ENCODE measurements at places on chromosomes 5 and 9.

GRCh38 chr5:154038261-154038706 is 426 bp downstream of the FAM114A2 start:
- ATAC-seq, result peak; percentile 52

DNA sequence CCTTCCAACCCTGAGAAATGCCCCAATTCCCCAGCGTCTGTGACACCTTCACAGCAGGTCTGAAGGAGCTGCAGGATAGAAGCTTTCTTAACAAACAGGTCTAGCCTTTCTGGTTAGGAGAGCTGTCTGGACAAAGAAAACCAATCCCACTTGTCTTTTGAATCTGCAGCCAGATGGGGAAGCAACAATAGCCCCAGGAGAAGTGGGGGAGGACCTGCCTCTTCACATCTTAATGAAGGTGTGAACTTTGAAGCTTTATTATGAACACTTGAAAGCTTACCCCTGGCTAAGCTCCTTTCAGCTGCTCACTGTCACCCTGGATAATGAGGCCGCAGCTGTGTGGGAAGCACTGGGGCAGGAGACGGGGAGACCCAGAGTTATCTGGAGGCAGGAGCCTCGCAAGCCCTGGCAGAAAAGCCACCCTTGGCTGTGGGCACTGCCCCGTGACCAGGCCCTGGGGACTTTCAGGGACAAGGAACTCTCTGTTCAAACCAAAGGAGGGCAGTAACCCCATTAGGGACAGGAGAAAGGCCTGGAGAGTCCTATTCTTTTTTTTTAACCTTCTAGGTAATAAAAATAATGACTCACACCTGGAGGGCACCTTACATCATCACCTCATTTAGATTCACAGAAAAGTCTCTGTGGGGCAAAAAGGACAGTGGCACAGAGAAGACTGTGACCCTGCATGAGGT is 151.8 kb upstream of the RAD23B start:
- no peak for ATAC-seq

DNA sequence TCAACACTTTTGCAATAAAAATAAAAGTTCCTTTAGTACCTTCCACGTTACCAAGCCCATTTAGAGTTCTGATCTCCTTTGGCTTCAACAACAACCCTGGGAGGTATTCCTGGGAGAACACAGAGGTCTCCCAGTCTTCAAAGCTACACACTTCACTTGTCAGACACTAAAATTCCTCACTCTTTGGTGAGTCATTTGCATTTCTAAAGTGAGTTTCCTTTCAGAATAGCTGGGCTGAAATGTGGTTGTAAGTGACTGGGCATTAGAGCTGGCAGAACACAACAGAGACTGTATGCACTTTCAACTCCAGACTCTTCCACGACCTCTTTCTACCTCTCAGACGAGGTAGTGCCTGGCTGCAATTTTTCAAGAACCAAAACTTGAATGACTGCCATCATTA is 11.5 kb upstream of the F2RL1 start:
- no peak for ATAC-seq

- no peak for ATAC-seq
Measured at GRCh38 chr5:155307229-155307628, 293.7 kb downstream of the KIF4B start.

DNA sequence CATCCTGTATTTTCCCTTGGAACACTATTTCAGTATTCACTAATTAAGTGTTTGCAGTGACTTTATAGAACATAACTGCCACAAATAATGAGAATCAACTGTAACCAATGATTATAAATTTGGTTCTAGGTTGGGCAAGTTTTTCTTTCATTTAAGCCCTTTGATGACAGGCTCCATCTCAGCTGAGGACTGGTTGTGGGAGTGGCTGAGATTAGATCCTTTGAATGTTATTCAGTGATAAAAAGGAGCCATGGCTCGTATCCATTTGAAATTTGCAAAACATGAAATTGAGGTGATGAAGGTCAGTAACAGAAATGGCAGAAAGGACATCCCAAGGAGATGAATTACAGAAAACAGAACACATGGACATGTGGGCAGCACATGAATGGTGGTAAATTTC is 138.1 kb upstream of the PCA3 start:
- no peak for ATAC-seq

DNA sequence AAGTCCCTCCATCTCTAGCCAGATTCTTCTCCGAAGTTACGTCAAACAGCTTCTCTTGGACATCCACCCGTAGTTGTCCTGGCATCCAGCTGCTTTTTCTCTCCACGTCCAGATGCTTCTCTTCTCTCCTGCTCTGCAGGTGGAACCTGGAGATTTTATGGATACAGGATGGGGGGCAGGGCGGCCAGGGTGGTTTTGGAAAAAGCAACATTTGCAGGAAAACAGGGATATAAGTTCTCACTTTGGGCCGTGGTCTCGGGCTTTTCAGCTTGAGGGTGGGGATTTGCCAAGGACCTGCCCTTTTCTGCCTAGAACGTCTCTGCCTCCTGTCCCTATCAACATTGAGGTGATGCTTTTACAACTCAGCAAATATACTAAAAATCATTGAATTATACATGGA is 1941.6 kb upstream of the C9orf72 start:
- ATAC-seq, result no peak

- no peak for ATAC-seq
Measured at GRCh38 chr5:148831590-148832565, 5.5 kb downstream of the ADRB2 start.

DNA sequence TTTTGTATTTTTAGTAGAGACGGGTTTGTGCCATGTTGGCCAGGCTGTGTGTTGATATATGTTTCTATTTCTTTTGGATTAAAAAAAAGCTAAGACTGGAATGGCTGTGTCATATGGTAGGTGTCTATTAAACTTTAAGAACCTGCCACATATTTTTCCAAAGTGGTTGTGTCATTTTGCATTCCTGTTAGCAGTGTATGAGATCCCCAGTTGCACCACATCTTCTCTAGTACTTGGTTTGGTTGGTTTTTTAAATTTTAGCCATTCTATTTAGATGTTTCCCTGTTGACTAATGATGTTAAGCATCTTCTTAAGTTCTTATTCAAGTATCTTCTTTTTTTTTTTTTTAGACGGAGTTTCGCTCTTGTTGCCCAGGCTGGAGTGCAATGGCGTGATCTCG is 36.2 kb upstream of the MEGF9 start:
- no peak for ATAC-seq

DNA sequence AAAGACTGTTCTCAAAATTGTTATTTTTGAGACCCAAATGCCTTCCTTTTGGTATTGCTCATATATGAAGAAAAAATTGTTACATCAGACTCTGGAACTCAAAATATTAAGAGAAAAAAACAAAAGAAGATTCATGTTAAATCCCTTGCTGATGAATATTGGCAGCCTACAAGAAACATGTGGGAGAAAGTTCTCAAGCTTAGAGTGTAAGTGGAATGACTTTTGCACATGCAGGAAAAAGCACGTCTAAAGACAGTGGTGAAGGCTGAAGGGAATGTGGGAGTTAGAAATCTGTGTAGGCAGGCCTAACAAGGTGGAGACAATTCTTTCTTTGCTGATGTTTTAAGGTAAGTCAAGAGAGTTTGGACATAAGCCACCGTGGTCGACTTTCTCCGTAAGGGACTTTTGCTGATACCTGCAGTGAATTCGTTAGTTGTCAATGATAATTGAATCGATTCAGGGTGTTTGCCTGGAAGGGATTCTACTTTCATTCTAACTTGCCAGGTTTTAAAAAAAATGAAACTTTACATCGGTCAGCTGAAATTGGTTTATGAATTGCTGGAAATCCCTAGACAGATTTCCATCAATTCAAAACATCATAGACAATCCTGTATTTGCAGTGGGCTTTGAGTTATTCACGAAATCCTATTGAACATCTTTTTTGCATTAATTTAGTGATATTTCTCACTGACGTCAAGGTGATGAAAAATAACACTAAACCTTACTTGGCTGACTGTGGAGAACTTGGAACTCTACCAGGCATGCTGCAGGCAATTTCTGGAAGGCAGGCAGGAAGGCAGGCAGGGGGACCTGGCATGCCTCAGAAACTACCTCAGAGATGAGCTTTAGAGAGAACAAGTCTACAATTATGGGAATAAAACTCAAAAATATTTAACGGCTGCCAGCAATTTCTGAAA is 359.1 kb upstream of the ADAMTSL1 start:
- ATAC-seq, result no peak

- ATAC-seq, result no peak
Measured at GRCh38 chr5:167888393-167888792, 403.1 kb upstream of the WWC1 start.
